NCI-H1436 treated with DMSO at 0.1 percent for 48 hours (cell line): ENCODE measurements at places on chromosomes 16 and 17.

GRCh38 chr16:85274501-85274900 is 162.2 kb upstream of the CIBAR2 start:
- DNase-seq, result no peak

- no peak for DNase-seq
Measured at GRCh38 chr16:2692948-2693651, 10.8 kb downstream of the KCTD5 start.

DNA sequence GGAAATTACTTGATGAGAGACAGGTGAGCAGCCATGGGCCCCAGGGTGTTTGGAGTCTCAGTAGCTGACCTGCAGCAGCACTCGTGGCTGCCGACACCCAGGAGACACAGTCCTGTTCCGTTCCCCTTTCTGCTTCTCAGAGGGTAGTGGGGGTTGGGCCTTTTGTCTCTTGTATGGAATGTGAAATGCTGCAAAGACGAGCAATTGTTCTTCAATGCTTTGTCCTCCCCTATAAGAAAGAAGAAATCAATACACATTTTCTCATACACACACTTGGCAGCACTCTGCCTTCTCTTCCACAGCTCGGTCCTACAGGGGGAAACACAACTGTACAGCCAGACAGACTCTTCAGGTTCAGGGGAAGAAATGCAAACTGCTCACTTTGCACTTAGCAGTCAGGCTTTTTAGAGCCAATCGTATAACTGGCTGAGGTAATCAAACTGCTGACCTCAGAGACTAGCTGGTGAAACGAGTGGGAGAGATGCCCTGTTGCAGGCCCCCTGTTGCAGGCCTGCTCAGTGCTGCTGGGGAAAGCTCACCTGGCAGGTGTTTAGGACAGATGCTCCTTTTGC is 96.7 kb downstream of the AATF start:
- no peak for DNase-seq

DNA sequence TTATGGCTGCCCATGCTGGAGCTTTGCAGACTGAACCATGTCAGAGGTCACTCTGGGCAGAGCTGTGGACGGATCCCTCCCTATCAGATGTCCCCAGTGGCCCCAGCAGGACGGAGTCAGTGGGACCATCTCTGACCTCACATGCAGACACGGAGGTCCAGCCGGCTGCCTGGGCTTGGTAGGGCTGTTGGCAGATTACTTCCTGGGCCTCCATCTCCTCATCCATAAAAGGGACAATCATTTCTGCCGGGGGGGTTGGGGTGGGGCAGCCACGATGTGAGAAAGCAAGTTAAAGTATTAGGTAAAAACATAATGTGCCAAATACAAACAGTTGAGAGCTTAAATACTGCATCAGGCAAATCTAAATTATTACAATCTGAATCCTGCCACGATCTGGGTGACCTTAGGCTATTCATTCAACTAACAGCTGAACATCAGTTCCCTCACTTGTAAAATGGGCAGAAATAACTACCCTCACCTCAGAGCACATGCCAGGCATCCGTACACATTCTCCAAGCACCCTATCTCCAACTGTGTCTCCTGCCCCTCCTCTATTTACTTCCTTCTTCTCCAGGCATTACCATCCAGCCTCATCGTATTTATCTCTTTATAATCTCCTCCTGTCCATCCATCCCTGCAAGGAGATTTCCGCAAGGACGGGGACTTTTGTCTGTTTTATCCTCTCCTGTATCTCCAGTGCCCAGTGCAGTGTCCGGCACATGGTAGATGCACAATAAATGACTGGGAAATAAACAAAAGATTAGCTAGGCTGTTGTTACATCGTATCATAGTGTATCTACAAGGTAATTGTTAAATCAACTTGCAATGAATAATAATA is 192.3 kb upstream of the FOXF1 start:
- DNase-seq, result no peak

DNA sequence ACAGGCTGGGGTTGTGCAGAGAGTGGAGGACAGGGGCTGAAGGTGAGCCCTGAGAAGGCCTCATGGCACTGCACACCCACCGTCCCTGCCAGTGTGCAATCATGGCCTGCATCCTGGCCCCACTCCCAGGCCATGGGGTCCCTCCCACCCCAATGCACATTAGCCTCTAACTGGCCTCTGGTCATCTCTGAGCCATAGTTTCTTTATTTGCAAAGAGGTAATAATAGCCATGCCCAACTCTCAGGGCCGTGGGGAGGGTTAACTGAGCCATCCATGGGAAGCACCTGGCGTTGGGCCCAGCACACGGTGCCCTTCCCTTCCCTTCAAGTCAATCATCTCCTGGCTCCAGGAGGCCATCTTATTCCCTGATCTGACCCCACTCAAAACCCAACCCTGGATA is 10.8 kb upstream of the ITGA3 start:
- DNase-seq, result no peak

DNA sequence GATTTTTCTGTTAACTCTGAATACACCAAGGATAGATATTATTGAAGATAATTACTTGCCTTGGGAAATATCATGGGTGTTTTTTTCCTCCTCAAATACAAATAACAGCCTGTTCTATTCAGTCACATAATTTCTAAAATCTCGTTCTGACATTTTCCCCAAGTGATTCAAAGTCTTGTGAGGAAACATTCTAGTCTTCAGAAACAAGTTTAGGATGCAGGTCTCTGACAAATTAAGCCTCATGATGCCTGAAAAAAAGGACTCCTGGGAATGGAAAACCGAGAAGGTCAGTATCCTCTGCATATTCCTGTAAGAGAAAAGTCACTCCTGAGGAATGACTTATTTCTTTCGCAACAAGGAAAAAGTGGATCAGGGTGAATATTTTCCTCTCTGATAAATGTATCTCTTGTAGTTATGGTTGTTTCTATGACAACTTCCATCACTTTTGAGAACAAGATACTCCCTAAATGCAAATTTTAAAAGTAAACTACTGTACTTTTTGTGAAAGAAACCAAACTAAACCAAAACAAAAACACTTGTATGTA is 384.6 kb downstream of the CNTNAP4 start:
- DNase-seq, result no peak

DNA sequence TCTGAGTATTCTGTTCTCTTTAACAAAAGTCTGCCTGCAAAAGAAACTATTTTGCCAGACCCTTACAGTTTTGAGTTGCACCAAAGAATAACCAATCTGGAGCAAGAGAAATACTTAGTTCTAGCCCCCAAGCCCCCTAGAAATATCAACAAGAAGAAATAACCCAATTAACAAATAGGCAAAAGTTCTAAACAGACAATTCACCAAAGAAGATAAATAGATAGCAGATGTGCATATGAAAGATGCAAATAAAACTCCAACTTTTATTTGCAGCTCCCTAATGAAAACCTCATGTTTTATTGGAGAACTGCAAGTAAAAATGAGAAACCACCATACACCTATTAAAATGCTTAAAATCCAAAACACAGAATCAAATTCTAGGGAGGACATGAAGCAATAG is 1308.0 kb downstream of the CDH11 start:
- no peak for DNase-seq

- no peak for DNase-seq
Measured at GRCh38 chr17:1000597-1001461, 3.9 kb downstream of the TIMM22 start.

- no peak for DNase-seq
Measured at GRCh38 chr16:8310323-8310722, 280.0 kb downstream of the TMEM114 start.

- no peak for DNase-seq
Measured at GRCh38 chr16:10511829-10512228, 68.6 kb downstream of the EMP2 start.

GRCh38 chr17:48611681-48612455 is 1.1 kb upstream of the HOXB7 start:
- no peak for DNase-seq

DNA sequence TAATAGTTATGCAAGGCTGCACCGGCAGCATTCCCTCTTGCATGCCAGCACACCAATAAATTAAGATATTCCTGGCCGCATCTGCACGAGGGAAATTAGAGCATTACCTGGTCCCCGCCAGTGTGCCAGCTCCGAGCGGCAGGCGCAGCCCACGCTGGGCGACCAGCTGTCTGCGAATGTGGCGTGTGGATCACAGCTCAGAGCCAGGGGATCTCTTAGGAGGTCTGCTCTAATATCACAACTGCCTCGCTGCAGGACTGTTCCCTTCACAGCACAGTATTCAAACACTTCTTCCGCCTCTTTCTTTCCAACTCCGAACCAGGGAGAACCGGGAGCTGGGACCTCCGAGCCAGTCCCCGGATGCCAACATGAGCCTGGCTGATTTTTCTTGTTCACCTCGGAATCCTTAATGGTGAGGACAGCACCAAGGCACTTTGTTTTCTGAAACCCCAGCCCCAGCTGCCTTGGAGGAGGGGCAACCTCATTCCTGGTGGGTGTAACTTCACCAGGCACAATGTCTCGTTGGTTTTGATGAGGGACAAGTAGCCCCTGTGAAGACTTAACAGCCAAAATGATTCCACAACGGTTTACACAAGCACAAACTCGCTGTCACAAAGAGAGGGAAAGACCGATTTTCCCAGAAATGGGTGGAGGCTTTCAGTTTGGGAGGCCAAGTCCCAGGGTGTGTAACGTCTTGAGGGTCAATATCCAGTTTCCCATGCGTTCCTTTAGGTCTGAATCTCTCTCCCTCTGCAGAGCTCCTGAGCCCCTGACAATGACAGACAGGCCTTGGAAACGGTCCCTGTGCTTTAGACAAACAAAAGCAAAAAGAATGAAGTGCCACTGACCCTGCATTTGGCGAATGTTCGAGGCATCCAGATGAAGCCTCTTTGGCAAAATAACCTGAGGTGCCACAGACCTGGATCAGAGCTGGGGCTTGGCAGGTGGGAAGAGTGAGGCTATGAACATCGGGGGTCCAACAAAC is 213.2 kb downstream of the C16orf78 start:
- DNase-seq, result no peak

DNA sequence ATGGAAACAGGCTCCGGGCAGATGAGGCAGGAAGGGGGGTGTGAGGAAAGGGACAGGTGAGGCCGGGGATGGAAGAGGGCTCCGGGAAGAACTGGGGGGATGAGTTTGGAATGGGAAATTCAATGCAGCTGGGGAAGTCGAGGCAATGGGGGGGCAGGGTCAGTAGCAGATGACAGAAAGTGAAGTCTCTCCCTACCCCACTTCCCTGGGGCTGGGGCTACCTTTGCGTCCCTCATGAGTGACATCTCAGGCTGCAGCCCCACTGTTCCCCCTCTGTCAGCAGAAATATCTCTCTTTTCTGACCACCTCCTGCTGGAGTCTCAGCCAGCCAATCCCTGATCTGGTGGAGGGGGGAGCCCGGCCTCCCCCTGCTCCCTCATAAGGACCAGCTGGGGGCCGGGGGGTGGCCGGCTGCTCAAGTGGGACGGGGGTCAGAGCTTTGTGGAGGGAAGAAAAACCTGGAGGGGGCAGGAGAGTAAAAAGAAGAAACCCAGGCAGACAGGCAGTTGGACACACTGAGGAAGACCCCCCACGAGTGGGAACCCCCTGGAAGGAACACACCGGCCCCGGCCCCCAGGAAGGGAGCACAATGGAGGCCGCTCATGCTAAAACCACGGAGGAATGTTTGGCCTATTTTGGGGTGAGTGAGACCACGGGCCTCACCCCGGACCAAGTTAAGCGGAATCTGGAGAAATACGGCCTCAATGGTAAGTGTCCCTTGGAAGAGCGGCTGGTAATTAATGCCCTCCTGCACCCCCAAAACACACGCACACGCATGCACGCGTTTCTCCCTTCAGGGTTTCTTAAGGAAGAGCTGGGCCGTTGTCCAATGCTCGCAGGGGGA is at the start of gene ATP2A1:
Gene ATP2A1 (plus strand): TSS at position 406 of the 844 bp plus-strand sequence. CDS start 184 bp downstream, at position 590.
- DNase-seq, result no peak

DNA sequence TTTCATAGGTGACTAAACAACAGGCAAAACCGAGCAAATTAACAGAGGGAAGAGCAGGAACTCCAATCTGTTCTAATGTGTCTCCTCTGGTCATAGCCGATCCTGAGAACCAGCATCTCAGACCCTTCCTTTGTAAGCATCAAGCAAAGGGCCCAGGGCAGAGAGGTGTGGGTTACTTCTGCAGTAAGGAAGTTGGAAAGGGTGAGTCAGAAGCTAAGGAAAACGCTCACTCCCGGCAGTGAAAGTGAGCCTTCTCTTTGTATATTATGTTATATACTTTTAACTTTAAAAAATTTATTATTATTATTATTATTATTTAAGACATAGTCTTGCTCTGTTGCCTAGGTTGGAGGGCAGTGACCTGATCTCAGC is 77.7 kb downstream of the MRM3 start:
- DNase-seq, result no peak

DNA sequence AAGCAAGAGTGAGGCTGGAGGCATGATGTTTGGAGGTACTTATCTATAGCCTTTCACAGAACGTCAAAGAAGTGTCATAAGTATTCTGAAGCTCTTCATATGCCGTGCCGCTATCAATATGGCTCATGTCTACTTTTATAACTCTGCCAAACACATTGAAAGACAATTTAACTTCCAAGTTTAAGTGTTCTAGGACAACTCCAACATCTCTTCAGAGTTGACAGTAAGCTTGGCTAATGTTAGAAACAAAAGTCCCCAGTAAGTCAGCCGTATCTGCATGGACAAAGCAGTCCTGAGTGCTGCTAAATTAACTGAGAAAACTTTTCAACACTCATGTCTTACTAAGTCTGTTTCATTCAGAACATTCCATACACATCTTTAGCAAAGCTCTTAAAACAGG is 32.2 kb downstream of the GRB2 start:
- DNase-seq, result no peak

- no peak for DNase-seq
Measured at GRCh38 chr16:81405702-81406113, 38.9 kb upstream of the CMIP start.

- no peak for DNase-seq
Measured at GRCh38 chr17:28573521-28573920, 2.2 kb upstream of the PIGS start.

GRCh38 chr17:31581491-31581890 is 190.0 kb downstream of the RAB11FIP4 start:
- DNase-seq, result no peak

GRCh38 chr17:48219617-48220016 is 112.1 kb downstream of the SNX11 start:
- no peak for DNase-seq

- no peak for DNase-seq
Measured at GRCh38 chr16:65044873-65045272, 77.0 kb downstream of the CDH11 start.

- DNase-seq, result peak; percentile 7
Measured at GRCh38 chr16:27748868-27749546, 199.1 kb downstream of the KATNIP start.

- DNase-seq, result no peak
Measured at GRCh38 chr17:55576237-55576995, 65.2 kb upstream of the SMIM36 start.
